Placental pericyte (primary cell): ENCODE measurements at places on chromosomes 3 and 15. TPM values are rescaled to one million over a fixed set of nuclear protein-coding genes. Genes with fewer than 3 reads are reported as not detected.

Gene SUMF1
- total RNA-seq, result 32.6 and 47.7 TPM in 2 replicates

Gene CDHR4
- total RNA-seq, result not detected in 2 replicates

Gene PLSCR5
- total RNA-seq, result not detected in 2 replicates

Gene EPHA3
- total RNA-seq, result 0.14 and 0.22 TPM in 2 replicates

Gene SGO1
- 0.44 and 15.5 TPM in 2 replicates for total RNA-seq

Gene ARNT2
- 4.8 and 8.6 TPM in 2 replicates for total RNA-seq
